ENCODE measurements at places on chromosomes 4 and X. TPM values are rescaled to one million over a fixed set of nuclear protein-coding genes. Genes with fewer than 3 reads are reported as not detected.

Gene HSFX2
- polyA plus RNA-seq, result 1.1 TPM

- no peak for DNase-seq
Measured at GRCh38 chrX:130211415-130212186, 39.8 kb downstream of the RAB33A start.

Gene CLNK
- polyA plus RNA-seq, result 0.52 TPM

Gene IL2
- not detected for polyA plus RNA-seq

All from renal cortex interstitium (tissue), 15 donors.